ENCODE measurements at places on chromosomes 1 and 21. TPM values are rescaled to one million over a fixed set of nuclear protein-coding genes. Genes with fewer than 3 reads are reported as not detected.

KCNN3 gene
- total RNA-seq: 0.36 TPM

GRCh38 chr1:201400212-201400851 is 1.2 kb upstream of the LAD1 start:
- no peaks in the 10 kb centered on the region for H3K4me1 ChIP-seq
- no peak overlapping the region for H3K4me3 ChIP-seq
- no peak overlapping the region for H3K27ac ChIP-seq

- no peak overlapping the region for H3K27ac ChIP-seq
- no peak for DNase-seq
- peaks cover 4% of the 10 kb centered on the region for H3K27me3 ChIP-seq
- no peak overlapping the region for H3K4me3 ChIP-seq
- H3K36me3 ChIP-seq: no peaks in the 10 kb centered on the region
These were observed 41.3 kb upstream of the VAMP3 start for GRCh38 chr1:7729761-7730160.

DNA sequence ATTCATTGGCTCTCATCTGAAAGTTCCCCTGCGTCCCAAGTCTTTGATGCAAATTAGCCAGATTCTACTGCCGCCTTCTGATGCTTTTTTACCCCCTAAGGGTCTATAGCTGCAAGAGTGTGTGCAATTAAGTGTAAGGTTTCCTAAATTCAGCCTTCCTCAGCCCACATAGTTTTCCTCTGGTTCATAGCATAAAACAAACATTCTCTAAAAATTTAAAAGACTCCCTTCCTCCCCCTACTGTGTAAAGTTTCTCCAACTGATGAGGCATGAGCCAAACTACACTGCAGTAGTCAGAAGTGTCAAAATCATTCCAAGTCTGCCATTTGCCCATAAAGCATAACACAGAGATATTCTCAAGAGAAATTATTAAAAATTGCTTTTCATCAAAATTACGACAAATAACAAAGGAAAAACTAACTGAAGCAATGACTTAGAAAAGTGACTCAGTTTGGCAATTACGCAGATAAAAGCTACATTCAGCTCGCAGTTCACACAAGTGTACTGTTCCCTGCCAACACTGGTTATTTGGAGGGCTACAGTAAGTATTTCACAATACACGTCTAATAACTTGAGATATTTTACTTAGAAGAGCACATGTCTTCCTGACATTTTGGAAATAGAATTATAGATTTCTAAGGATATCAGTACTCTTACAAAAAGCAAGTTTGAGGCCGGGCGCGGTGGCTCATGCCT is 15.4 kb downstream of the KCNH1 start:
- no peaks in the 10 kb centered on the region for H3K36me3 ChIP-seq
- H3K4me3 ChIP-seq: no peak overlapping the region
- peaks cover 9% of the 10 kb centered on the region for H3K27me3 ChIP-seq
- no peak for DNase-seq
- H3K27ac ChIP-seq: no peak overlapping the region
- no peaks in the 10 kb centered on the region for H3K4me1 ChIP-seq

STYXL2 gene
- total RNA-seq: not detected

DNA sequence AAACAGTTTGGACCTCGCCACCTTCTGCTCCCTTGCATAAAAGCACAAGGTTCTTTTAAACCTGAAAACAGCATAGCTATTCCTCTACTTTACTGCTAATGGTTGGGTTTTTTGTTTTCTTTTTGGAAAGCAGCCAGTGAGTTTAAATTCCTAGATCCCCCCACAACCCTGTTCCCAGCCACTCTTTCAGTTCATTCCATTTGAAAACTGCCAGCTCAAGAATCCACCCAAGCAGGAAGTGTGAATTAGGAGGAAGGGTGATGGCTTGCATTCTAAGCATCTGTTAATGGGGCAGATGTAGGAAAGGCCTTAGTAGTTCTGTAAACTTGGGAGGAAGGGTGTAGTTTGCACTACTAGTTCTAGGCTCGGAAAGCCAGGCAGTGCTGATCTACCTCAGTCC is 172.9 kb upstream of the HOOK1 start:
- H3K27me3 ChIP-seq: no peaks in the 10 kb centered on the region
- peaks cover 1% of the 10 kb centered on the region for H3K36me3 ChIP-seq
- no peak for DNase-seq
- no peaks in the 10 kb centered on the region for H3K4me1 ChIP-seq
- no peak overlapping the region for H3K27ac ChIP-seq

ICOSLG gene
- 6.4 TPM for total RNA-seq

RBP7 gene
- total RNA-seq: not detected

DNA sequence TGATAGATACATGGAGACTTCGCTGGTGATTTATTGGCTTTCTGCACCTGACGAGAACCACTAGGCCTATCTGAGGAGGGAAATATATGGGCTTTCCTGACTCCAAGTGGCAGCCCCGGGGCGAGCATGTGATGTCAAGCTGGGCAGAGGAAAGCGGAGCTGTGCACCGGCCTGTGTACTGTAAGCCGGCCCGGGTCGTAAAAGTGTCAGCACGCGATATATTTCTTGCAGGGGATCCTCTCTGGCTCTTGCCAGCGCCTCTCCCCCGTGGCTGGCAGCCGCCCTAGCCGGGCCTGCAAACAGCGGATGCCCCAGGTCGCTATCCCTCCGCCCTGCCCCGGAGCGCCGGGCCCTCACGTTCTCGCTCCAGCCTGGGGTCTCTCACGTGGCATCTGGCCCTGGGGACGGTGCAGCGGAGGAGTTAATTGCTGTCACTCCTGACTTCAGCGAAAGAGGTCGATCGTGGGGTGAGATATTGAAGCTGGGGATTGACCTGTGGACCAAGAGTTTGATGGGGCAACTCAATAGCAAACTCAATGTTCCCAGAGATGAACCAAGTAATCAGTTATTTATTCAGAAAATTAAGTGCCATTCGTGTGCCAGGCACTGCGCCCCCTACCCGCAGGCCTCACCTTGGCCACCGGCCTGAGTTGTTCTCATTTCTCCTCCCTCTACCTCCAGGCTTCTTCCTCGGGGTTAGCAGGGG is 41.0 kb upstream of the HAO2 start:
- peaks cover 10% of the 10 kb centered on the region for H3K27me3 ChIP-seq
- DNase-seq: no peak
- H3K27ac ChIP-seq: no peak overlapping the region

DNA sequence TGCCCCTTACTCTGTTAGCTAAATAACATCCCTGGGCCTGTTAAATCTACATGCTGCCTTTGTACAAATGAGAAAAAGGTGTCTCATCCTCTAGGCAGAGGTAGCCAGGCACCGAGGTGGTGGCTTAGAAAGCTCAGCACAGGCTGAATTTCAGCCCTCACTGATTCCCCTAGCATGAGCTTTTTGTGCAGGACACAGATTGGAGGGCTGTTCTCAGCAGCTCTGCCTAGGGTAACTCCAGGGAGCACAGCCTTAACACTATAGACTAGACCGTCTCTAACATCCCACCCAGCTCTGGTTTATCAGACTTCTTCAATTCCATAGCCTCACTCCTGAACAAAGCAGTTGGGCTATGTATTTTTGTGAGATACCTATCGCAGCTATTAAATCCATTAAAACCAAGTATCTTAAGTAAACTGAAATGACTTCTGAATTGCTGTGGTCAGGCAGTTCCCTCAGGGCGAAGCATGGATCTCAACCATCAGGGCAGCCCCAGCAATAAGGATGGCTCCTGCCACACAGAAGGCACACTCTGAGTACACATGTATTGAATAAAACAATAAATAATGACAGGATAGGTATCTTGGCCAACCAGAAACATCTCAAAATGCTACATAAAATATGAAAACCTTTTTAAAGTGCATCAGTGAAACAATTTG is 14.8 kb downstream of the S100A6 start:
- no peak for DNase-seq
- H3K36me3 ChIP-seq: no peaks in the 10 kb centered on the region
- H3K27ac ChIP-seq: no peak overlapping the region
- H3K4me3 ChIP-seq: no peak overlapping the region
- H3K4me1 ChIP-seq: peaks cover 11% of the 10 kb centered on the region

GRCh38 chr1:14759843-14760242 is 161.4 kb downstream of the KAZN start:
- no peak for DNase-seq
- peaks cover 2% of the 10 kb centered on the region for H3K27me3 ChIP-seq
- H3K4me3 ChIP-seq: no peak overlapping the region
- H3K27ac ChIP-seq: no peak overlapping the region
- no peaks in the 10 kb centered on the region for H3K36me3 ChIP-seq
- H3K4me1 ChIP-seq: no peaks in the 10 kb centered on the region

KDF1 gene
- not detected for total RNA-seq

GRCh38 chr1:48917901-48918603 is 141.4 kb upstream of the BEND5 start:
- no peak for DNase-seq
- no peak overlapping the region for H3K27ac ChIP-seq
- H3K4me3 ChIP-seq: no peak overlapping the region

- H3K4me3 ChIP-seq: no peak overlapping the region
- H3K4me1 ChIP-seq: peaks cover 9% of the 10 kb centered on the region
- H3K36me3 ChIP-seq: no peaks in the 10 kb centered on the region
These were observed 5.5 kb upstream of the ANKRD35 start for GRCh38 chr1:145891143-145891542.

MECR gene
- 34.5 TPM for total RNA-seq

SELL gene
- total RNA-seq: 117 TPM

GRCh38 chr1:41924911-41925310 is 6.2 kb upstream of the HIVEP3 start:
- H3K27ac ChIP-seq: no peak overlapping the region
- peaks cover 12% of the 10 kb centered on the region for H3K27me3 ChIP-seq
- no peak overlapping the region for H3K4me3 ChIP-seq
- H3K4me1 ChIP-seq: peaks cover 15% of the 10 kb centered on the region

S1PR1 gene
- 42.5 TPM for total RNA-seq

- H3K36me3 ChIP-seq: no peaks in the 10 kb centered on the region
- no peaks in the 10 kb centered on the region for H3K4me1 ChIP-seq
- no peak overlapping the region for H3K4me3 ChIP-seq
- no peak overlapping the region for H3K27ac ChIP-seq
- no peak for DNase-seq
- peaks cover 7% of the 10 kb centered on the region for H3K27me3 ChIP-seq
These were observed 14.6 kb downstream of the ARHGEF10L start for GRCh38 chr1:17553975-17554700.

PTPRF gene
- 0.69 TPM for total RNA-seq

TTLL7 gene
- total RNA-seq: 0.29 TPM

CFHR5 gene
- not detected for total RNA-seq

- H3K27ac ChIP-seq: no peak overlapping the region
- H3K4me1 ChIP-seq: peaks cover 13% of the 10 kb centered on the region
- H3K27me3 ChIP-seq: no peaks in the 10 kb centered on the region
- no peak overlapping the region for H3K4me3 ChIP-seq
These were observed 18.9 kb upstream of the NRAS start for GRCh38 chr1:114735479-114735878.

Measured in activated T-helper 1 cell treated with anti-CD3 and anti-CD28 coated beads, Interleukin-12 subunit alpha, Interleukin-12 subunit beta, Interleukin-2, Interleukin-4 antibody, amounts not matched to agents 30 ng/mL and 10 ng/mL and 1 ng/mL, durations not matched to agents 14 hours and 24 hours and 36 hours (primary cell).